ENCODE measurements at places on chromosomes 4 and X.

DNA sequence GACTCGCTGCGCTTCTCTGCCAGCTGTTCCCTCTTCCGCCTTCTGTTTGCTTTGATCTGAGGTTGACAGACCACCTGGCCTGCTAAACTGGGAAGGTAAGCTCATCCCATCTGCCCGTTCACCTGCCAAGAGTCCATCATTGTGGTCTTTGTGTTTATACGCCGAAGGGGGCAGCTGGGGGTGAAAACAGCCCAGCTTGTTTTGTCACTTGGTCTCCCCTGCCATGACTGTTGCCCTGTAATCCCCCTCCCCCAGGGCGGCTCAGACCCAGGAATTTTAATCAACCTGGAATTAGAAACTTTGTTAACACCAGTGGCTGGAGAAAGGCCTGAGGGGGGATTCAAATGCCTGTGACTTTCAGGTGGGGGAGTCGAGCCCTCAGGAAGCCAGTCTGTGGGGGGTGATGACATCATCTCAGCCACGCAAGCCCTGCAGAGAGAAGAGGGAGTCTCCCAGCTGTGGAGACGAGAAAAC is 333.3 kb downstream of the BCOR start:
- no peak for DNase-seq

DNA sequence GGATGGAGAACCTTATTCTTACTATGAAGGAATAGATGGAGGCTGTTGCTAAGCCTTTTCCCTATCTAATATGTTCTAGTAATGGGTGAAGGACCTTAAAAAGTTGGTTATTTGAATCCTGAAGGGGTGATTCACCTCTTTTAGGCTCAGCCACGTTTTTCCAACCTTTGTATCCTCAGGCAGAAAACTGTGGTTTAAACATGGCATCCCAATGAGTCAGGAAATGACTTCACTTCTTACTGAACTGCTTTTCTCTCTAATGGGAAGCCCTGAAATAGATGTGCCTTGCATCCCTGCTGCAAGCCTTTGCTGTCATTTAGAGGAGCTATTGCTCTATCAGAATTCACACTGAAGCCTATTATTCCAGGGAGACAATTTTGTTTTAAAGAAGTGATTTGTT is 191.0 kb upstream of the ARX start:
- DNase-seq: no peak

GRCh38 chr4:68717999-68718398 is 47.5 kb upstream of the UGT2B15 start:
- DNase-seq: no peak

DNA sequence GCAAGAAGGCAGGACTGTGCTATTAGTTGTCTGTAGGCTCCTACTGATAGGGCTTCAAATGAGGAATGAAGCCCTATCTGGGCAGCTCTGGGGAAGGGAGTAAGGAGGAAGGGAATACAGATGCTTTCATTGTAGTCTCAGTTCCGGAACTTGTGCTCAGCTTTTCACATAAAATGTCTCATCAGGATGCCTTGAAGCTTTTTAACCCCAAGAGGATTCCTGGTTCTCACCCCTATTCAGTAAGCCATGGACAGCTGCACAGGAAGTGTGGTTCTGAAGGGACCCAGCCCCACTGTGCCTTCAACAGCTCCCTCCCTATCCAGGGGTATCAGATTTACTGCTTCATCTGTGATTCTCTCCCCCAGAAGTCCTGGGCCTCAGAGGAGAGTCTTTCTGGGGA is 5.0 kb downstream of the ARMCX5 start:
- no peak for DNase-seq

DNA sequence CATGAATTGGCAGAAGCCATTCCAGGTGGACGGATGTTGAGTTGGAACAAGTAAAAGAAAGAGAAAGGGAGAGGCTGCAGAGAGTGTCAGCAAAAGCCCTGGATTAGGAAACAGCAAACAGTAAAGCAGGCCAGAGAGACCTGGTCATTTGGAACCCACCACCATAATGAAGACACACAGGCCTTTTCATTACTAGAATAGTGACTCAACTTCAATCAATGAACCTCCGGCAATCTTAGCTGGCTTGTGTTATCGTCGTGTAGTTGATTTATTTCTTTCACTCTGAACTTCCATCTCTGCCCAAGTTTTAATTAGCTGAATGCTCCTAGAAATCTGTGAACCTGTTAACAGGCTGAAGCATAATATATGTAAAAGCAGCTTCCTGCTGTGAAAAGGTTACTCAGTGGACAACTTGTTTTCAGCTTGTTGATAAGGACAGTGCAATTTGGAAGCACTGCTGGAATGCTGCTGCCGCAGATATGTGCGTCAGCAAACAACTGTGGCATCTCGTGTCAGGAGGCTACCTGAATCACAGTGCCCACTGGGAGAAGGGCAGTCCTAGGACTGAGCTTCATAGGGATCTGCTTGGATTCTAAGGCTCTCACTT is 68.8 kb downstream of the SPANXN4 start:
- no peak for DNase-seq

DNA sequence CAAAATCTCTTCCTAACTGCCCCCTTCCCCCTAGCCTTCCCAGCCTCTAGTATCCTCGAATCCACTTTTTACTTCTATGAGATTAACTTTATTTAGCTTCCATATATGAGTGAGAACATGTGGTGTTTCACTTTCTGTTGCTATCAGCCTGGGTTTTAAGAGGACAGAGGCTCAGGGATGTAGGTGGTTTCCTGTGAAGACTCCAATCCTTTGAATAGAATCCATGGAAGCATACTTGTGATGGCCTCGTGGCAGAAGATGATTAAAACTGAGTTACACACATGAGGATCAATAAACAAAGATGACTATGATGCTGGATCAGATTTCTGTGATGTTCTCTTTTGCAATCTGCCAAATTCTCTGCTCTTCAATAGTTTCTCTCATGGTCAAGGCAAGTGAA is 29.8 kb downstream of the CD99L2 start:
- DNase-seq: no peak

GRCh38 chrX:47180346-47180745 is 13.3 kb upstream of the UBA1 start:
- no peak for DNase-seq

DNA sequence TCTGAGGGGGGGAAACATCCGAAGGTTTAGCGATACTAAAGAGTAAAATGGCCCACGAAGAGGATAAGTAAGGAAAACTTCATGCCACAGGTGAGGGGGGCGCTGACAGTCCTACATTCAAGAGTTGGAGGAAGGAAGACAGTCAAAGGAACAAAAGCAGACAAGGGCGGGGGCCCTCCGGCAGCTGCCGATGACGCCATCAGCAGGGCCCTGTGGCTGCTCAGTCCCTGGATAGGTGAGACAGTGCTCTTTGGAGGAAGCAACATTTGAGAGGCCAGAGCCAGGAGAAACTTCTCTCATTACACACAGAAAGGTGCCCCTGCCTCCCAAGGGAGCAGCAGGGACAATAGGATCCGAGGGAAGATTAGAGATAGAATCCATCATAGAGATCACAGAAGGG is 41.5 kb downstream of the RAB40AL start:
- DNase-seq: no peak

DNA sequence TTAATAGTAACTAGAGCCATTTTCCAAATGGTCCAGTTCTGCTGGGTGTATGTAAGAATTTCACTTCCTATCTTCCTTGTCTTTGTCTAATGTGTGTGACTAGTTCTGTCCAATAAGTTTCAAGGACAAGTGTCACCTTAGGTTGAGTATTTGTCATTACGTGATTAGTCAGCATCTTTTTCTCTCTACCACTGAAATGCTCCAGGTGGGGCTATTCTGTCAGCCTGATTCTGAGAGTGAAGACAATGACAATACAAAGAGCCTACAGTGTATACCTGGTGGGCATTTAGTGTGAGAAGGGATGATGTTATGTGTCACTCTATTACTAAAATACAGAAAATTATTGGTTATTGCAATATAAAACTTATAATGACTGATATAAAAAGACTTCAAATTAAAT is 876.3 kb downstream of the C4orf33 start:
- no peak for DNase-seq

- no peak for DNase-seq
Observed at GRCh38 chrX:19673375-19674040, 158.2 kb upstream of the MAP3K15 start.

GRCh38 chrX:8980756-8981155 is 53.2 kb downstream of the FAM9B start:
- no peak for DNase-seq

GRCh38 chr4:172995161-172995560 is 173.4 kb upstream of the GALNT7 start:
- DNase-seq: no peak

DNA sequence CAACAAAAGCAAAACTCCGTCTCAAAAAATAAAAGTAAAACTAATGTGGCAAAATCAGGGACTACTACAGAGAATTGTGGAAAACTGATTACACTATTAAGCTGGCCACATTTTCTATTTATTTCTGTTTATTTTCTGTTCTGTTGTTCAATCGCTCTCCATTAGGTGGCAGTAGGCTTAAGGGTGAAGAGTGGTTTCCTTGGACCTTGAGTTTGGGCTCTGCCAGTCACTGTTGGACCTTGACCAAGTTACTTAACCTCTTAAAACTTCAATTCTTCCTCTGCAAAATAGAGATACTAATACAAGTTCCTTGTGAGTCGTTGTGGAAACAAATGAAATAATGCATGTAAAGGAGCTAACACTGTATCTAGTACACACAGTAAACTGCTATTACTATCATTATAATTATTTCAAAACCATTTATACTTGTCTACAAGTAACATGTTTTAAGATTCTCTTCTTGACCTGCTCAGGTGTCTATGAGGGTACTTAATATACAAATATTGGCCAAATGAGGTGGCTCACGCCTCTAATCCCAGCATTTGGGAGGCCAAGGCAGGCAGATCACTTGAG is 15.2 kb downstream of the HSD17B11 start:
- DNase-seq: peak; percentile 78

- no peak for DNase-seq
Observed at GRCh38 chr4:151315212-151315886, 10.1 kb downstream of the SH3D19 start.

GRCh38 chrX:68193234-68193633 is 240.1 kb downstream of the OPHN1 start:
- DNase-seq: no peak

- no peak for DNase-seq
Observed at GRCh38 chr4:188110741-188111471, 1.5 kb upstream of the TRIML2 start.

GRCh38 chrX:135393051-135393450 is 28.7 kb upstream of the SMIM10L2A start:
- DNase-seq: no peak

- DNase-seq: peak; percentile 27
Observed at GRCh38 chr4:11073621-11074051, 355.1 kb downstream of the HS3ST1 start.

- DNase-seq: no peak
Observed at GRCh38 chr4:87026800-87027495, 92.1 kb downstream of the AFF1 start.

DNA sequence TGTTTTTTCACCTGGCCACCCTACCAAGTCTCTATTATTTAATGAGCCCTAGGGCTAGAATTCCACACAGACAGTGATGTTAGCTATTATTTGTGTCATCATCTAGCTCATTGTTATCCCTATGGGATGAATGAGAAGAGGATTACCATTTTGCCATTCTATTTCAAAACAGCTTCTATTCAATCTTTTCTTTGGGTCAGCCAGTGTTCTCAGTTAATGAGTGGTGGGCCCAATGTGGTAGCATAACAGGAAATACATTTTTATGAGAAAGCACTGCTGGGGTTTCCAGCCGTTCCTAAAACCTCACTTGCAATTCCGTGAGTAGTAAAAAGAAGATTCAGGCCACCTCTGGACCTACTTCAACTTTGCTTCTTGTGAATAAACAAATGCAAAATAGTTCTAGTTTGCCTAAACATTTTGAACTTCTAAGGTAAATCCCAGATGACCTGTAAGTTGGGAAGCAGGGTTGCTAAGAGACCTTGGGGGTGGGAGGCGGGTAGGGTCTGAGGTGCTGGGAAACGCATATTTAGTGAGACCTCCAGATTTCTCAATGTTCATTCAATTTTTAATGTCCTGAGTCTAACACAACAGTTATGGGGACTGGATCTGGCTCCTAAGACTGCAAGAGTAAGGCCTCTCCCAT is 24.8 kb upstream of the CYP2U1 start:
- DNase-seq: no peak

- DNase-seq: no peak
Observed at GRCh38 chr4:41428601-41429279, 109.2 kb upstream of the LIMCH1 start.

GRCh38 chr4:175806727-175807126 is 5.3 kb downstream of the GPM6A start:
- DNase-seq: no peak

DNA sequence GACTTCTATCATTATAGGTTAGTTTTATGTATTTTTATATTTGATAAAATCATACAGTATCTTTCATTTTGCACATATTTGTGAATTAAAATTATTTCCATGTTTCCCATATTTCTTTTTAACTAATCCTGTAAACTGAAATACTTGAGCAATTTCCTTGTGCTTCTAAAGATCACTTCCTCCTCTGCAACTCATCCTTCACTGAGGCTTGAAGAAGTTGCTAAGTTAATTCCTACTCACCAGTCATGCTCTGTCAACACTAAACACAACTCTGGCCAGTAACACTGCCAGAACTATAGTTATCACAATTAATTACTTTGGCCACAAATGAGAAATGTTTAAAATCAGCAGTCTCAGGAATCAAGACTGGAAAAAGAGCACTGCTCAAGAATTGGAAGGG is 6.7 kb downstream of the SPATA4 start:
- DNase-seq: no peak

- DNase-seq: no peak
Observed at GRCh38 chr4:42865572-42866189, 26.8 kb upstream of the GRXCR1 start.

- no peak for DNase-seq
Observed at GRCh38 chr4:173519111-173520101, 10.6 kb downstream of the HAND2 start.

GRCh38 chr4:112038861-112039260 is 106.4 kb upstream of the FAM241A start:
- no peak for DNase-seq

DNA sequence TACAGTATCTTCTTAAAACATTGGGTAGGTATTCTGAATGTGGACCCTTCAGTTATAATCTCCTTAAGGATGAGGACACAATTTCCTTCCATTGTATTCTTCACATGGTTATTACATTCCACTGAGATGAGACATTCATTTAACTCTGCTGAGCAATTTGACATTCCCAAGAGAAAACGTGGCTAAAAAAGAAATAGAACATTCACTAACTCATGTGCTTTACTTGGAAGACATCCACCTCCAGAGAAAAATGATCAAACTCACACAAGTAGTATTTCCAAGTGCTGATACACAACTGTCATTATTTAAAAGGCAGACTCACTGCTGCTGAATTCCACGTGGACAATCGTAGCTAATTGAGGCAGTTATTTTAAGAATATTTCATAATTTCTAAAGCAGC is 227.9 kb upstream of the ANKRD50 start:
- no peak for DNase-seq

GRCh38 chr4:14345356-14345775 is 656.9 kb upstream of the CPEB2 start:
- DNase-seq: no peak

GRCh38 chr4:86831262-86832130 is 17.7 kb downstream of the SLC10A6 start:
- peak; percentile 15 for DNase-seq

GRCh38 chrX:9557091-9557490 is 92.2 kb downstream of the TBL1X start:
- DNase-seq: no peak
